ENCODE measurements at places on chromosomes 3 and 15.

DNA sequence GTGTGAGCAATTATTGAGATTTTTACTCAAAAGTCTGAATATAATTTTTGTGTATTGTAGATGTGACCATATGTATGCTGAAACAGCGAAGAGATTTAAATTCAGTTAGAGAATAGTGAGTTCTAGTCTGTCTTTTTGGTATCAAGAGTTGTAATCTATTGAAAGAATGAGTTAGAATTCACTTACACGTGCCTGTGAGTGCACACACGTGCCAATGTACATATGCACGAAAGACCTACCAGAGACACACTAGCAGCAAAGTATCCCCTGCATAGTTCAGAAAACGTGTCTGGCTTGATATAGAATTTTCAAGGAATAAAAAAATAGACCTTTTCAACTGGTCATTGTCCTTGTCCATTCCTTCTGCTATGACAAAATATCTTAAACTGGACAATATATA, 64.8 kb upstream of the BHLHE40 start:
- DNase-seq, result no peak

DNA sequence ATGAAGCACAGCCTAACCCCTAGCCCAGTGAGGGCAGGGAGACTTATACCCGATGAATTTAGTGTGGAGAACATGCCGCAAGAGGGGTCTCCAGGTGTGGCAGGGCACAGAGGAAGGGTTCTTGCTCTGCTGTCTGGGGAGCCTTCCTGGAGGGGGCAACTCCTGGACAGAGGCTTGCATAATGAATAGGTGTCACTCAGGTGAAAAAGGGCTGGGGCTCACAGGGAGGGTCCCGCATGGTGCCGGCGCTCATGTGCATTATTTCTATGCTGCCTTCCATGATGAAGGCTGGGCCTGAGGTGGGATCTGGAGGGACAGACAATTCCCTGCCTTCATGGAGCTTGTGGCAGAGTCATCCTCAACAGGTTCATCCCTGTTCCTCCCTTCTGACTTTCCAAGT, 51.5 kb downstream of the ITGA11 start:
- DNase-seq, result no peak

DNA sequence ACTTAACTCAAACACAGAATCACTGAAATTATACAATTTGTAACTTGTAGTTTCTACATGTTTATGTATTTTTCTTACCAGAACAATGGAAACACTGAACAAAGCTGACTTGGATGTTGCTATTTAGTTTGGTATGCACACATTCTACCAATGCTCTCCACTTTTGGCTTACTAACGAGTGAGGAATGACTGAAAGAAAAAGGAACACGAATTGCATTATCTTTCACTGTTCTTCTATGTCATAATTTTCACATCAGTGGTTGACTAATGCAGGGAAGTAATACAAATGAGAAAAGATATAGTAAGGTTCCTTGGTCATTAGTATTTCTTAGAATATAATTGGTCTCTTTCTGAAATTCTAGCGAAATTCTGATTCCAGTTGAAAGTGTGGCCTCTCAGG, 9.8 kb upstream of the CNTN3 start:
- no peak for DNase-seq

- DNase-seq, result no peak
Measured at GRCh38 chr3:171059978-171060377, 33.5 kb upstream of the SLC2A2 start.

DNA sequence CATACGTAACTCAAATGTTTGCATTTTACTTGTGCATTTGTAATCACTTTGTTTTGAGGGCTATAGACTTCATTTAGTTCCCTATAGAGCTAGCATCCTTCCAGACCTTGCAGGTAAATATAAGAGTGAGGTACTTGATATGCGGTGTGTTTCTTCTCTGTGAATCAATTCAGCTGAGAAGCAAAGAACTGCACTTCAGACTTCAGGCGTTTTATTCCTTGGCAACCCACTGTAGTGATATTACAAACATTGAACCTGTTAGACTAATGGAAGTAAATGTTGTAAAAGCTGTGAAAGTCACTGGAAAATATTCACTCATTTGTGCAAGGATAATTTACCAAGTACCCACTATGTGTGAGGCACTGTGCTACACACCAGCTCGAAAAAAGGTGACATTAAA, 94.1 kb upstream of the CHL1 start:
- no peak for DNase-seq

DNA sequence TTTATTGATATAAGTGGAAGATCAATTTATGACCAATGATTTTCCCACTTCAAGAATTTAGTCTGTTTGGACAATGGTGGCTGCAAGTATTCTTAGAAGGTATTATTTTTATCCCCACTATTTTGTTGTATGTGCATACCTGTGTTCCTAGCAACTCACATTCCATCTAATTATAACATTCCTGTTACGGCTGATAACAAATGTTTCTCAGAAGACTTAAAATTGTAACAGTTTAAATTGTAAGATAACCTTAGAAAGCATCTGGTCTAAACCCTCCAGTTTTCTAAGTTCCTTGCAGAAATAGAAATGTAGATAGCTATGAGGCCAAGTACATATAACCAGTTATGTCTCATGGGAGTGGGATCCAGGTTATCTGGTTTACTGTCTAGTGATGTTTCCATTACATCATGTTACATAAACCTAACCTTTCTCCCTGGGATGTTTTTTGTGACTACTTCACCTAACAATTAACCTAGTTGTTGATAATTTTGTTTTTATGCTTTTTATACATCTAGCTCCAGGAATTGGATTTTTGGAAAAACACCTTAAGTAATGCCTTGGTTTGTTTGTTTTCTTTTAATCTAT, 11.1 kb upstream of the MFN1 start:
- no peak for DNase-seq

DNA sequence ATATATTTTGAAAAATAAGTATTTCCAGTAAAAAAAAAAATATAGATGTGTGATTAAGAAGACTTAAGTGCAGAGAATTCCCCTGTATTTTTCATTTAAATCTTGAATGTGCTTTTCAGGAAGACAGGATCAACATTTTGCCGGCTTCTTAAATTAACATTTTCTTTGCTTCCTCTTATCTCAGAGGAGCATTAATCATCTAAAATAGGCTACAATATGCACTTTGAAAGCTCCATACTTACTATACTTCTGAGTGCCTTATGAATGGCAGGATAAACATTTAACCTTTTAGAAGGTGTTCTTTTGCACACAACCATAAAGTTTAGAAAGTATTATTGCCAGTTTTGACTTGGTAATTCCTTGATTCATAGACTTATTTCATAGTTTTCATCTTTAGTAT, 164.3 kb downstream of the ECT2 start:
- no peak for DNase-seq

DNA sequence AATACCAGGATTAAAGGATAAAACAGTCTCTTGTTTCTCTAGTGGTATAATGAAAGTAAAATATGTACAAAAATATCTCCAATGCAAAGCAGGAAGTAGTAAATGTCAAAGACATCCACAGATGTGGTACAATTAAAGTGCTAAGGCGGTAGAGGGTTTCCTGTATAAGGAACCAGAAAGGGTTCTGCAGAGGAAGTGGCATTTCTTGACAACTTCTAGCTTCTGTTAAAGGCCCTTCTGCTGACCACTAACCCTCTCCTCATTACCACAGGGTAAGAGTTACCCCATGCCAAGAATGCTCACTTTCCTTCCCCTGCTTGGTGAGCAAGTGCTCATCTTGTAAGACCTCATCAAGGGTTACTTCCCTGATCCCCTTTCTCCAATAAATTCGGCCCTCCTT, 883.6 kb upstream of the NR2F2 start:
- DNase-seq, result no peak

GRCh38 chr15:56608140-56608778, 125.0 kb downstream of the ZNF280D start:
- DNase-seq, result no peak

All from T-helper 17 cell (primary cell).